CD4-positive, alpha-beta memory T cell (primary cell): ENCODE measurements at places on chromosomes 2 and 18. TPM values are rescaled to one million over a fixed set of nuclear protein-coding genes. Genes with fewer than 3 reads are reported as not detected.
A peak's percentile ranks its signal among the peaks of the same experiment; 100 is the strongest.

The IWS1 gene
- total RNA-seq, result 59.7 TPM

The ACVR2A gene
- total RNA-seq, result 20.7 TPM

The POTEI gene
- total RNA-seq, result not detected

The OR6B2 gene
- total RNA-seq, result not detected

The LRP2 gene
- total RNA-seq, result not detected

The MAP3K20 gene
- total RNA-seq, result 0.87 TPM

The IL18R1 gene
- total RNA-seq, result 9.5 TPM

The NR4A2 gene
- total RNA-seq, result 2.1 TPM

The DSEL gene
- 1.3 TPM for total RNA-seq

The FSHR gene
- not detected for total RNA-seq

The HRH4 gene
- total RNA-seq, result 1.1 TPM

The ABCB11 gene
- total RNA-seq, result not detected

The CD302 gene
- 0.81 TPM for total RNA-seq

The NUP35 gene
- 15.9 TPM for total RNA-seq

The RAPH1 gene
- total RNA-seq, result 2.1 TPM

DNA sequence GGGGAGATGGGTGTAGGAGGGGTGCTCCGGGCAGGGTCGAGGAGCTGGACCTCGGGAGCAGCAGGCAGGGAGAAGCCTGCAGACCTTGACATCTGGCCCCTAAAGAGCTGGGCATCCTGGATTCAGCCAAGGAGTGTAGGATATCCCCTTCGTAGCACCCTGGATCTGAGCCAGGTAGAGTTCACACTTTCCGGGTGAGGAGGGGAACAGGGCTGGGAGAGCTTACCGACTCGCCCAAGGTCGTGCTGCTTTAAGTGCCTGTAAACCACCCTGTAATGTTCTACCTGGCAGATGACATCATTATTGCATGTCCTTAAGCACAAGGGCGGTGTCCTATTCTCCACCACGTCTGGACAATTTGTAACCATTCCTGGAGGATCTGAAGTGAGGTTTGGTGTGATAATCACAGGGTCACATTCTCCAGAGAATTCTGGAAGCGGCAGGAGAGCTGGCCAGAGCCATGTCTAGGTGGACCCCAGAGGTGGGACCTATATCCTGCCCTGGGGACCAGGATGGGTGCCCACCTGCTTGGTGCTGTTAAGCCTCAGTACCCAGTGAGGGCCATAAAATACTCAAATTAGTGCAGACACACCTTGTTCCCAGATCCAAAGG lies 14.6 kb downstream of the ITM2C start:
- no peak overlapping the region for H3K27ac ChIP-seq
- DNase-seq, result no peak
- peaks cover 5% of the 10 kb centered on the region for H3K4me1 ChIP-seq
- H3K27me3 ChIP-seq, result no peaks in the 10 kb centered on the region
- H3K36me3 ChIP-seq, result no peaks in the 10 kb centered on the region

- H3K36me3 ChIP-seq, result no peaks in the 10 kb centered on the region
- H3K4me1 ChIP-seq, result no peaks in the 10 kb centered on the region
- H3K4me3 ChIP-seq, result no peak overlapping the region
- no peak overlapping the region for H3K27ac ChIP-seq
Observed at GRCh38 chr2:67792681-67793091, 270.1 kb downstream of the C1D start.

- H3K4me1 ChIP-seq, result peaks cover 53% of the 10 kb centered on the region
- peak; percentile 14 for DNase-seq
- H3K27me3 ChIP-seq, result no peaks in the 10 kb centered on the region
- H3K36me3 ChIP-seq, result no peaks in the 10 kb centered on the region
Observed at GRCh38 chr2:177393203-177393755, 706 bp downstream of the AGPS start.

GRCh38 chr2:219279151-219279915 lies at the start of gene DNAJB2:
DNAJB2 (plus strand) TSS chr2:219279366; CDS start chr2:219279834, 468 bp downstream.
- H3K36me3 ChIP-seq, result peaks cover 37% of the 10 kb centered on the region
- H3K27me3 ChIP-seq, result no peaks in the 10 kb centered on the region
- H3K4me3 ChIP-seq, result peak within 1 kb of the TSS; percentile 48
- H3K27ac ChIP-seq, result peak within 1 kb of the TSS; percentile 98
- peak; percentile 99 for DNase-seq

- H3K4me1 ChIP-seq, result no peaks in the 10 kb centered on the region
- H3K27ac ChIP-seq, result no peak overlapping the region
- no peaks in the 10 kb centered on the region for H3K36me3 ChIP-seq
- no peak for DNase-seq
Observed at GRCh38 chr2:20812779-20813178, 10.1 kb downstream of the LDAH start.

DNA sequence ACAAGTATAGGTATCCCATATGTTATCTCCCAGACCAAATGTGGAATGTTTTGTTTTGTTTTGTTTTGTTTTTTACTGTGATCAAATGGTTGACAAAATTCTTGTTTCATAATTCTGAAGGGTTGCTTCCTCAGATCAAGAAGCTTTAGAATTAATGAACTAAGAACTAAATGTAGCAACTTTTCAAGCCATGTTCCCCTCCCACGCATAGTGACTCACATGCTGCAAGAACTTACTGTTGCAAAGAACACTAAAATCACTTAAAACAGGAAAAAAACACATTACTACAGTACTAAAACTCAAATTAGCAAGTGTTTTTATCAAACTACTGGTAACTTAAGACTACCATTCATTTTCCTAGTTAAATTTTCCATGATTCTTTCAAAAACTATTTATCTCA lies 30.6 kb downstream of the HNRNPLL start:
- peaks cover 63% of the 10 kb centered on the region for H3K36me3 ChIP-seq
- H3K27ac ChIP-seq, result peak overlapping the region; percentile 30
- DNase-seq, result no peak
- no peak overlapping the region for H3K4me3 ChIP-seq

- no peak for DNase-seq
- H3K4me1 ChIP-seq, result no peaks in the 10 kb centered on the region
- no peaks in the 10 kb centered on the region for H3K27me3 ChIP-seq
- no peak overlapping the region for H3K27ac ChIP-seq
Observed at GRCh38 chr2:185181901-185182300, 556.7 kb upstream of the FSIP2 start.

DNA sequence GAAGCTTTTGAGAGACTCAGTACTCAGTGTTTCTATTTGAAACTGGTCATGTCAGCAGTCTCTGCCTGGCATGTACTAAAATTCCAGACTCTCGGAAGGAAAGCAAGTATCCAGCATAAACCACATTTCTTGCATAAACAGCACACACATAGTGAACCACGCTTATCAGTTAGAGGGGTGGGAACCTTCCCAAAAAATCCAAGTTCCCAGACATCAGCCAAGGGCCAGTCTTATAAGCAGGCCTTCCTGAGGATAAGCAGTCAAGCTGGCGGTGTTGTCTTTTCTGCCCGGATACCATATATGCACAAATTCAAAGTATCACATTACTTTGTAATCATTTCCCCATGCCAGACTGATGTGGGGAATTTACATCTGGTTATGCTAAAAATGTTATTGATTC lies 73.6 kb downstream of the ST6GAL2 start:
- no peaks in the 10 kb centered on the region for H3K36me3 ChIP-seq
- no peak for DNase-seq
- no peaks in the 10 kb centered on the region for H3K27me3 ChIP-seq
- H3K4me3 ChIP-seq, result no peak overlapping the region

DNA sequence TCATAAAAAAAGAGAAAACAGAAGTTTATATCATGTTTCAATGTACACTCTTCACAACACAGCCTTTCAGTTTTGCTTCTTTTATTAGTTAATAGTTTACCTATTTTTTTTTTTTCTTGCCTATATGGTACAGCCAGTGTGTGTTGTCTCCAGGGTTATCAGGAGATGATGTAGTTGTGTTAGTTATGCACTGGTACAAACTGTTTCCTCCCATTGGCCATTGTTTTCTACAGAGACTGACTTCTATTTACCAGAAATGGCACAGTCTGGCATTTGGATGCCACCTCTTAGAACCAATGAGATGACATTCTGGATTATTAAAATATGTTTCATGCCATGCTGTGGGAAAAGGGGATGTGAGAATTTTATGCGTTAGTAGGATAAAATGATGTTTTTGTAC lies 339.4 kb downstream of the PLCL1 start:
- no peak overlapping the region for H3K27ac ChIP-seq
- no peak overlapping the region for H3K4me3 ChIP-seq
- no peak for DNase-seq
- H3K4me1 ChIP-seq, result no peaks in the 10 kb centered on the region
- H3K27me3 ChIP-seq, result no peaks in the 10 kb centered on the region

GRCh38 chr2:74001781-74002504 lies 17.2 kb downstream of the TET3 start:
- peak overlapping the region; percentile 49 for H3K4me3 ChIP-seq
- H3K27ac ChIP-seq, result peak overlapping the region; percentile 57
- no peaks in the 10 kb centered on the region for H3K27me3 ChIP-seq
- H3K36me3 ChIP-seq, result peaks cover 6% of the 10 kb centered on the region
- no peak for DNase-seq

DNA sequence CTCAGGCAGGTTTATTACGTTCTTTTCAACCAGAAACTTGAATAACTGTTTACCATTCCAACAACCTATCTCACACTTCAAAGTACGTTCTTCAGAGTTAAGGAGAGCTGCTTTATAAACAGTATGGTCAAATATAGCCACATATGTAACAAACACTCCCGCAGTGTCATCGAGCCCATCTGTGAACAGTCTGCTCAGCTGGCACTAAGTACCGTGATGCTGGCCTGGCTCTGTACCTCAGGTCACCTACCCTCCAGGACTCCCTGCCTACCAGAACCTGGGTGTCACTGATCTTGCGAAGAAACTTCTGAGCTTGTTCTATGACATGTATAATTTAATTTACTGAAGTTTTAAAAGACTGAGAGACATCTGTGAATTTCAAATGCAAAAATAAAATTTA lies 71.4 kb downstream of the SEPTIN10 start:
- no peak for DNase-seq
- H3K27me3 ChIP-seq, result no peaks in the 10 kb centered on the region
- H3K27ac ChIP-seq, result no peak overlapping the region
- no peaks in the 10 kb centered on the region for H3K36me3 ChIP-seq
- H3K4me1 ChIP-seq, result no peaks in the 10 kb centered on the region

- no peaks in the 10 kb centered on the region for H3K4me1 ChIP-seq
- H3K27me3 ChIP-seq, result no peaks in the 10 kb centered on the region
- no peak overlapping the region for H3K27ac ChIP-seq
Observed at GRCh38 chr2:217367464-217367863, 507.6 kb upstream of the TNP1 start.

- no peak within 1 kb of the TSS for H3K27ac ChIP-seq
- no peak for DNase-seq
- H3K4me3 ChIP-seq, result no peak within 1 kb of the TSS
- no peaks in the 10 kb centered on the region for H3K36me3 ChIP-seq
Observed at GRCh38 chr2:189179570-189179950, at the start of gene COL5A2. COL5A2 (minus strand) TSS chr2:189179761; CDS start chr2:189179604, 157 bp downstream.

DNA sequence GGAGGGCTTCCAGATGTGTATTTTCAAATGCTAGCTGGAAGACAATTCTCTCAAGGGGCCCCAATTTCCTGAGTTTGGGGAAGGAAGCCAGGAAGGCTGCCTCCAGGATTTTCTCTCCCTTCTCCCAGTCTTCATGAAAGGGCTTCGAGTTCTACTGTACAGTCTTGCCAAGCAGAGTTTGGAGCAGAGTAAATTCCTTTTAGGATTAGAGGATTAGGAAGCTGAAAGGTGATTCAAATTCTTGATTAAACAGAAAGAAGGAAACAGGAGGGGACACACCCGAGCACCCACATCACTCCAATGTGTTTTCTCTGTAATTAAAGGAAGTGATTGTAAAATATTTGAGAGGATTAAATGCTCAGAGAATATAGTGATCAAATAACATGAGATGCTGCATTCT lies 217.8 kb downstream of the SETBP1 start:
- no peaks in the 10 kb centered on the region for H3K36me3 ChIP-seq
- H3K27me3 ChIP-seq, result no peaks in the 10 kb centered on the region
- H3K4me1 ChIP-seq, result peaks cover 5% of the 10 kb centered on the region
- DNase-seq, result no peak
- no peak overlapping the region for H3K27ac ChIP-seq

- no peaks in the 10 kb centered on the region for H3K36me3 ChIP-seq
- no peaks in the 10 kb centered on the region for H3K4me1 ChIP-seq
- H3K27me3 ChIP-seq, result no peaks in the 10 kb centered on the region
- DNase-seq, result peak; percentile 24
- no peak overlapping the region for H3K4me3 ChIP-seq
- no peak overlapping the region for H3K27ac ChIP-seq
Observed at GRCh38 chr2:215949991-215950404, 63.4 kb downstream of the MREG start.

GRCh38 chr2:157055660-157056199 lies 201.8 kb upstream of the GALNT5 start:
- H3K4me3 ChIP-seq, result no peak overlapping the region
- H3K27ac ChIP-seq, result no peak overlapping the region
- no peaks in the 10 kb centered on the region for H3K36me3 ChIP-seq

DNA sequence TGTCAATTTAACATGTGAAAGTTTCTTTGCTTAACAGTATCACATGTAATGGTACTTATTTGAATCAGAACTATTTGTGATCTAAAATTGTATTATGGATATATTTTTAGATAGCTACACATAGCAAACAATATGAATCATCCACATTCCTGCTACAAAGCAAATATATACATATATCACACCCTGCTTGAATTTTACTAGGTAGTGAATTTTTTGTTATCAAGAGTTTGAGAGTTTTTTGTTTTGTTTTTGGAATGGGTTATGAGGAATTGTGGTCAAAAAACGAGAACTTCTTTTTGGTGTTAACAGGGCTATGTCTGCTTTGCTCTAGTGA lies 635.7 kb downstream of the NRXN1 start:
- no peak for DNase-seq
- H3K36me3 ChIP-seq, result no peaks in the 10 kb centered on the region
- no peaks in the 10 kb centered on the region for H3K4me1 ChIP-seq

DNA sequence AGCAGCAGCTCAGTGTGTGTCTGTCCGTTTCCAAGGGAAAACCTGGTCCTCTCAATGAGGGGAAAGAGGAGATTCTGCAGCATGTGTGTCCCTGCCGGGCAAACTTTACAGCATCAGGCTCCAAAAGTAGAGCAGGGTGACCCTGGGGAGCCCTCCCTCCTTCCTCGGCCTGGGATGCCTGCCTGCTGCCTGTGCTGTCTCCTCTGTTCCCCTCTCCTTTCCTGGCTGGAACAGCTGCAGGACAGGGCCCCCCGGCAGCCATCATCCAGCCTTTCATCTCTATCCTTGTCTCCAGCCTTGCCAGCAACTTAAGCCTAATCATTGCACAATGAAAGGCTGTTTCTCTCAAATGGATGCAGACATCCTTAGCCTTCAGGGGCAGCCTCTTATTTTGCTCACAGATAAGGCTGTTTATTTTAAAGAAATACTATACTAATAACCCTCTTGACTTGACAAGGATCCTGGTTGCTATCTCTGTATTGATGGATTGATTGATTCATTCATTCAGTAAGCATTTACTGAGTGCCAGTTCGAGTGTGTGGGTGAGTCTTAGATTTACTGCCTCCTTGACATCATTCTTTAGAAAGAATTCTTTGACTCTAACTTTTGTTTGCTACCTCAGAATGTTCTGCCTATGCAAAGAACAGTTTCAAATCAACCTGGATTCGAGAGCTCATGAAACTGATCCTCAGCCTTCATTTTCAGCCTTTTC lies 40.6 kb upstream of the EDAR start:
- DNase-seq, result no peak
- no peak overlapping the region for H3K27ac ChIP-seq

GRCh38 chr18:37762076-37762621 lies 196.6 kb upstream of the CELF4 start:
- H3K36me3 ChIP-seq, result no peaks in the 10 kb centered on the region
- H3K27ac ChIP-seq, result no peak overlapping the region
- no peaks in the 10 kb centered on the region for H3K4me1 ChIP-seq
- H3K27me3 ChIP-seq, result no peaks in the 10 kb centered on the region

GRCh38 chr2:103887625-103888024 lies 966.3 kb upstream of the POU3F3 start:
- DNase-seq, result no peak
- H3K36me3 ChIP-seq, result no peaks in the 10 kb centered on the region

- no peak overlapping the region for H3K4me3 ChIP-seq
- H3K27me3 ChIP-seq, result no peaks in the 10 kb centered on the region
- DNase-seq, result no peak
- no peaks in the 10 kb centered on the region for H3K4me1 ChIP-seq
- no peaks in the 10 kb centered on the region for H3K36me3 ChIP-seq
Observed at GRCh38 chr2:153601812-153602211, 123.2 kb upstream of the RPRM start.
